ENCODE measurements at places on chromosomes 1 and 21.

DNA sequence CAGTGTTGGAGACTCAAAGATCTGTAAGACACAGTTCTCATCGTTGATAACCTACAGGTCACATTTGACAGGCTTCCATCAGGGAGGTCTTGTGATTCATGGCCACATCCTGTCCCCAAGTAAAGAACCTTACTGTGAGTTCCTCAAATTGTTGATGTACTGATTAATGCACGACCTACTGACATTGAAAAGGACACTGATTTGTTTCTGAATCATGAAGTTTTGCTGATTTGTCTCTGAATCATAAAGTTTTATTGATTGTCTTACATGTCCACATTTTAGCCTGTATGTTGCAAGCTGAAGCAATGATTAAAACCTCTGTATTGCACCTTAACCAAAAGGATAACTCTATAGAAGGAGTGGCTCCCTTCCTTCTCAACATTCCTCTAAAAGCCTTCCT lies 476.3 kb upstream of the RUNX1 start:
- DNase-seq: no peak

DNA sequence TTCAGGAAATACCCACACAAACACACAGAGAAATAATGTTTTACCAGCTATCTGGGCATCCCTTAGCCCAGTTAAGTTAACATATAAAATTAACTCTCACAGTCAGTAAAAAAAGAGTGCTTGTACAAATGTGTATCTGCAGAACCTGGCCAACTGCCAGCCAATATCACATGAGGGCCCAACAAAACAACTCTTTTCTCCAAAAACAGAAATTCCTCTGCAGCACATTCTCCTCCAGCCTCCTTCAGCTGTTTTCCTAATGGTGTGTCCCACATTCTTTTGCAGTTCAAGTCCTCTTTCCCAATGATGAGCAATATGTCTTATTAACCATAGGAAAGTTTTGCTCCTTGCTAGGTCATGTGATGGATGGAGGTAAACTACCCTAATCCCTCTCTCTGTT lies 75.5 kb downstream of the LRRC7 start:
- DNase-seq: no peak

DNA sequence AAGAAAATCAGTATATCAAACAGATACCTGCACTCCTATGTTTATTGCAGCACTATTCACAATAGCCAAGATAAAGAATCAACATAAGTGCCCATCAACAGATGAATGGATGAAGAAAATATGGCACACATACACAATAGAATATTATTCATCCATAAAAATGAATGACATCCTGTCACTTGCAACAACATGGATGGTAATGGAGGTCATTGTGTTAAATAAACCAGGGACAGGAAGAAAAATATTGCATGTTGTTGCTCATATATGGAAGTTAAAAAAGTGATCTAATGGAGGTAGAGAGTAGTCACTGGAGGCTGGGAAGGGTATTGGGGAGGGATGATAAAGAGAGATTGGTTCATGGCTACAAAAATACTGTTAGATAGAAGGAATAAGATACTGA lies 65.4 kb upstream of the CR2 start:
- no peak for DNase-seq

DNA sequence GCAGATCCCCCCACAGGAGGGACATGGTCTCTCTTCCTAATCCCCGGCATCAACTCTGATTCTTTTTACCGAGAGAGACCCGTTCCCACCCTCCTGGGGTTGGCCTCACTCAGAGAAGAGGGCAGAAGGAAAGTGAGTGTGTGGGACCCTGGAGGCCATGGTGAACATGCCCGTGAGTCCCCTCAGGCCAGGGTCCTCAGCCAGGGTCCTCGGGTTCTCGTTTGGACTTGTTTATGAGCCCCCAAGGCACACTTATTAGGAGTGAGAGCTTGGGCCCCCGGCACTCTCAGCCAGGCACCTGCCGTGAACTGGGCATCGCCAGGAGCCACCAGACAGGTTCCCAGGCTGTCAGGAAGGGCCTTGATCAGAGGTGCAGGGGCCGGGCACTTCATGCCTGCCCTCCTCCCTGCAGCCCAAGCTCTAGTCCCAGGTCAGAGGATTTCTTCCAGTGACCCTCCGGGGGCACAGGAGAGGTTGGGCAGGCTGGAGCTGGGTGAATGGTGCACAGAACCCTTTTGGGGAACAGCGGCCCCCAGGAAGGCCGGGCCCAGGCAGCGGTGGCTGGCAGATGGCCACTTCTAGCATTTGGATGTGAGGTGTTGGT lies 122.6 kb downstream of the CRYAA start:
- DNase-seq: no peak

GRCh38 chr1:42793824-42794223 lies 9.0 kb downstream of the TMEM269 start:
- DNase-seq: no peak

- no peak for DNase-seq
These were observed 163.7 kb downstream of the NTMT2 start for GRCh38 chr1:170309389-170310013.

GRCh38 chr1:111814642-111815041 lies 58.9 kb downstream of the DDX20 start:
- DNase-seq: no peak

- no peak for DNase-seq
These were observed 364.1 kb downstream of the HHAT start for GRCh38 chr1:210692796-210693195.

DNA sequence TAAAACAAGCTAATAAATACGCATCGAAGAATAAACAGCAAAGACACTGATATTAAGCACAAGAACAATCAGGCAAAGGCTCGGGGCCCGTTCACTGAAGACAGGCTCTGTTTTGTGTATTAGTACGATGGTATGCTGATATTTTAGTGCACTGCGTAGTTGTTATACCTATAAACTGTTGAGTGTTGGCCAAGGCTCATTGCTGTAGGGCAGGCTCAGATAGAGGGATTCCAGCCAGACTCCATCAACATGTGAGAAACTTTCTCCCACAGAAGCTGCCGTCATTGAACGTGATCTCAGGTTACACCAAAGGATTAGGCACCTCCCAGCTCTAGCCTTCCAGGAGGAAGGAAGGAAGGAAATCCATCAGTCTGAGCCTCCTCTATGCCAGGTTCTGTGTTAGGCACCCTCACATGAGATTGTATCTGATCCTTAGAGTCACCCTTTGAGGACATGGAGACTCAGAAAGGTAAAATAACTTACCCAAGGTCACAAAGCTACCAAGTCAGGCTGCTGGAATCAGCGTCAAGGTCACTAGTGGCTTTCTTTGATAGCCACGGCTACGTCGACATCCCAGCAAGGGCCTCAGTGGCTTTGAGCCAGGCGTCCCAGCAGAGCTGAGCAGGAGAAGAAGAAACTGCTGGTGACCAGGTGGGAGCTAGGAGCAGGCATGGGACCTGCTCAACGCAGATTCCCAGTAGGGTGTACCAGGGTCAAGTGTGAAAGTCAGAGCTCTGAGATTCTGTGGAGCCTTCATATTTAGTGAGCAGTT lies 14.8 kb downstream of the BCAR3 start:
- no peak for DNase-seq

- no peak for DNase-seq
These were observed 27.2 kb upstream of the DMRTB1 start for GRCh38 chr1:53431805-53432565.

DNA sequence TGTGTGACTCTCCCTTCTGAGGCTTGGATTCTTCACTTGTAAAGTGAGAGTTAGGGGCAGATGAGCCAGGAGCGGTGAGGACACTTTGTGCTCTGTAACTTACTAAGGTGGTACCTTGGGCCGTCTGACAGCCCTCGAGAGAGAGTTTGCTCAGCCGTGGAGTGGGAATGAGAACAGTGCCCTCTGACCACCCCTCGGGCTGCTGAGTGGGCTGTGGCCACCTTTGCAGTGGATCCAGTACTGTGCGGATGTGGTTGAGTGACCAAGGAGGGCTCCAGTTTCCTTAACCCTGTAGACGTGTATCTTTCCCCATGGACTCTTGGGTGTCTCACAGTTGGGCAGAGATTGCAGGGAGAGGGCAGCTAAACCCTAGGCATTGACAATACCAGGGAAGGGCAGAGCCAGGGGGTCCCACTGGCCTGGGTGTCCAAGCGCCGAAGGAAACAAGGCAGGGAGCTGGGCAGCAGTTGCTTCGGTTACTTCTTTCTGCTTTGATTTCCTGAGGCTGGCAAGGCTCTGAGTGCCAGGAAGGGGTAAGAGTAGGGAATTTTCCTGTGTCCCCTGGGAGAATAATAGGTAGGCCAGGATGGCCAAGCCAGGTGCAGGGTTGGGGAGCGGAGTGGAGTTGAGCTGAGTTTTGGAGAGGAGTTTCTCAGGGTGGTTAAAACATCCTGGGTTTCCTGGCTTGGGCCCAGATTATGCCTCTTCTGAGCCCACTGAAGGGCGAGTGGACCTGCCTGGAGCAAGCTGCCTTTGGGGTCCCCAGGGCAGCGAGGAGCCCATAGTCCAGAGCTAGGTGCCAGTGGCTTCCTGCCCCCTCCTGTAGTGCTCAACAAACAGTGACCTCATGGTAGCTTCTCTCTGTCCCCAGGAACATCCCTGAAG lies 27.6 kb downstream of the HMGCS2 start:
- no peak for DNase-seq

GRCh38 chr1:195472291-195472690 lies 1135.9 kb downstream of the KCNT2 start:
- no peak for DNase-seq

DNA sequence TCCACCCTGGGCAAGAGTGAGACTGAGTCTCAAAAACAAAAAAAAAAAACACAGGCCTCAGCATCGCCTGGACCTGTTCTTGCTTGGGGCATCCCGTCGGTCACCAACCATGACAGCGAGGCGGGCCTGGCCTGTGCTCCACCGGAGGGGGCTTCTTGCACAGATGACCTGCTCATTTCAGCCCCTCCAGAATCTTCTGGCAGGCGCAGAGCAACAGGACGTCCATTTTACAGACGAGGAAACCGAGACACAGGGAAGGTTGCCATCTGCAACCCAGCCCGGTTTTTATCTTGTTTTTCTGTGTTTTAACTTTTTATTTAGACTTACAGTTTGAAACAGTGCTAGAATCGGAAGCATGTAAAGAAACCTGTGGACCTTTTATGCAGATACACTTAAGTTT lies 918 bp downstream of the CSTB start:
- DNase-seq: no peak

DNA sequence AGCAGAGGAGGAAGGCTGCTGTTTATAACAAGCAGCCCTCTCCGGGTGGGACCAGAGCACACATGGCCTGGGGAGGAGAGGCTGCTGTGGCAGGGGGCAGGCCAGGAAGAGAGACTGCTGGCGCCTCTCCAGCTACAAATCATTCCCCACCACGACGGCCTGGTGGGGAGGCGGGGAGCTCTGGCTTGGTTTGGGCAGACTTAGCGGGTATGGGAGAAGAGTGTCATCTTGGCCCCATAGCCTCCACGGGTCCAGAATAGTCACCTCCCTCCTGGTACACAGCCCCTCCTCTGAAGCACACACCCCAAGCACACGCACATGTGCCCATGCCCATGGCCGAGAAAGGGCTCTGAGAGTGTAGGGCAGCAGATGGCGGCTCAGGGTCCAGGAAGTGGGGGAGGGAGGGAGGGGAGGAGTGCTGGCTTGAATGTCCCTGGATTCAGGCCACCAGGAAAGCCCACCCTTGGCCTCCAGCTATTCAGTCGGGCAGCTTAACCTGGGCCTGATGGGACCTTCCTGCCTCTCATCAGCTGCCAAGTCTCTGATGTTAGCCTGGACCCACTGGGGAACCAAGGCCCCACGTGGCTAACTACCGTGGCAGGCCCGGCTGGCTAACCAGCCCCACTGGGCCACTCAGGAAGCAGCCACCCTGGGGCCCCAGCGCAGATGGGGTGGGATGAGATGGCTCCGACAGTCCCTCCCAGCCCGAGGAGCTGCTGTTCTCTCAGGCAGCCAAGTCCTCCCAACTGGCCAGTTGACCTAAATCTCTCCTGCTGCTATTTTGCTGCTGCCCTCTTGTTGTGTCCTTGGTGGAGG lies 10.9 kb downstream of the LRP8 start:
- no peak for DNase-seq

DNA sequence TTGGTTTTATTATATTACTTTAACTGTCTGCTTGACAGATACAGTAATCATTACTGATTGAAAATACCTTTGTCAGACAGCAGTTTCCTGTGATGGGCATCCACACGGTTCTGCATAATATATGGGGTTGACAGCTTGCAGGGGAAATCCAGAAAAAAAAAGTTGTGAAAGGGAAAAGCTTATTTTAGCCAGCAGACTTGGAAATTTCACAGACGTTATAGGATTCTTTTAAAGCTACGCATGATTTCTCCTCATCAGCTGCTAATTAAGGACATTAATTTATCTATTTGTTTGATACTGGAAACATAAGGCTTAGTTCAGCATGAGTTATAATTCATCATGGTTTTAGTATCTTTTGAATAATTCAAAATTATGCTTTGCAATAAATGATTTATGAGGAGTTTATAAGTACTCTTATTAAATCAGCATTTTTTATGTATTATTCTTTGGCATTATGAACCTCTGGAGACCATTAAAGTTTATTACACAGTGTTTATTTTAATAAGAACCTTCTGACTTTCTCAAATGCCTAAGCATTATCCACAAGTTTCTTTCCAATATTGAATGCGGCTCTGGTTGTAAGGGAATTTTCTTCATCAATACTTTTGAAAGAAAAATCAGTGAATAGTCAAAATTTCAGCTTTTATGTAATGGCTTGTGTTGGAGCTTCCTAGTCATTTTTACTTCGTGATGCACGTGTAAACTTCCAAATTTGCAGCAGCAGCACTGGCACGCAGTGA lies 235.3 kb upstream of the KCNK2 start:
- no peak for DNase-seq

DNA sequence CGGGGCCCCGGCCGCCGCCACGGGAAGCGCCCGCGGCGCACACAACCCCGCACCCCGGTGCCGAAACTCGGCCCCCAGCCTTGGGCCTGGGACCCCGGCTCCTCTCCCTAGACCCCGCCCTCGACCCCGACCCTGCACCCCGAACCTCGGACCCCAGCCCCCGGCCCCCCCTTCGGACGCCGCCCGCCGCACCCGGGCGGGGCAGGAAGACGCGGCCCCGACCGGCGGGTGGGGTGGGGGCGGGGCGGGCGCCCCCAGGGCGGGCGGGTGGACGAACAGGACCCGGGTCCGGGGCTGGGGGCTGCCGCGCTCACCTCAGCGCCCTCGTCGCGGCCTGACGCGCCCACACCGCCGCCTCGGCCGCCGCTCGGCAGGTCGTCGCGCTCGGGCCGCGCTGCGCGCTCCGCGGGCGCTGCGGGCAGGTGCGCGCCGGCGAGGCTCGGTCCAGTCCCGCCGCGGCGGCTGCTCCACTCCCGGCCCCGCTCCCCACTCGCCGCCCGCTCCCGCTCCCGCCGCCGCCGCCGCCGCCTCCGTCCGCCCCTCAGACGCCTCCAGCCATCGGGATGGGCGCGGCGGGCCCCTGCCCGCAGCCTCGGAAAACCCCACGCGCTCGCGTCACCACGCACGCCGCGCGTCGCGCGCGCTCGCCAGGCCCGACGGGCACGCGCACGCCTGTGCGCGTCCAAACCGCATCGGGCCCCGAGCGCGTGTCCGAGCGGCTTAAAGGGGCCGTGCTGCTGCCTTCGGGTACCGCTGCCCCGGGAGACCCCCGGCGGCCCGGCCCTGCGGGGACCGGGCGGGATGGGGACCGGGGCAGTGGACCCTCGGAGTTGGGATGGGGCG lies at the start of gene GNB1:
Gene GNB1 (minus strand): TSS at position 582 of the 843 bp plus-strand sequence. CDS start 65,634 bp downstream, outside the sequence.
- DNase-seq: peak; percentile 81

- no peak for DNase-seq
These were observed 87.3 kb downstream of the USP24 start for GRCh38 chr1:55127827-55128343.

- no peak for DNase-seq
These were observed 273.1 kb upstream of the SNX7 start for GRCh38 chr1:98388441-98388840.
